CD8-positive, alpha-beta T cell (primary cell): ENCODE measurements at places on chromosomes 1 and 21.

- DNase-seq: no peak
These were observed 434.6 kb upstream of the PRMT6 start for GRCh38 chr1:106621853-106622252.

DNA sequence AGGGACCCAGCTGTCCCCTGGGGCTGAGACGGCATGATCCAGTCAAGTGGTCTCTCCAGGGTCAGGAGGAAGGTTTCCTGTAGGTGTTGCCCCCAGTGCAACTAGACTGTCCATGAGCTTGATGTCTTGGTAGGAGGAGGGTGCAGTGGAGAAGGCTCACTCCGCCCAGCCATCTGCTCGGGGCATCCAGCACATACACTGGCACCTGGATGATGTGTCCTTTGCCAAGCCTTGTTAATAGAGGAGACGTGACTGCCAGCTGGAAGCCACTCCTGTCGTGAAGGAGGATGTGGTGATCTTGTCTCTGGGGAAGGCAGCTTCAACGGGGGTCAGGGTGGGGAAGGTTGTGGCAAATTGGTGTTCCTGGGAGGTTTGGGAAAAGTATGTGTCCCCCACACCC lies 6.2 kb downstream of the DISP3 start:
- no peak for DNase-seq

DNA sequence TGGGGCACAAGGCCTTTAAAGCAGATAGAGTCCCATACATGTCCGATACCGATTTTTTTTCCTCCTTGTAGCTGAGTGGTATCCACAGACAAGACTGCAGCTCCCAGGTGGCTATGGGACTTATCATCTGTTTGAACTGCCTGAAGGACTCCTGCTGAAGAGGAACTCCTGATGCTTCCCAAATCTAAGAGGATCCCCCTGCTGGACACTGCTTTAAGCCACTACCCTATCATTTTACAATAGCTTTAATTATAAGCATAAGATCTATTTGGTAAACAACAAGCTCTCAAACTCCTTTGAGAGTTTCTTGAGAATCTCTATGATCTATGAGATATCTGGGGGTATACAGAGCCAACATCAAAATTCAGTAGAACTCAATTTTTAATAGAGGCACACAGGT lies 11.7 kb downstream of the NDC1 start:
- no peak for DNase-seq

DNA sequence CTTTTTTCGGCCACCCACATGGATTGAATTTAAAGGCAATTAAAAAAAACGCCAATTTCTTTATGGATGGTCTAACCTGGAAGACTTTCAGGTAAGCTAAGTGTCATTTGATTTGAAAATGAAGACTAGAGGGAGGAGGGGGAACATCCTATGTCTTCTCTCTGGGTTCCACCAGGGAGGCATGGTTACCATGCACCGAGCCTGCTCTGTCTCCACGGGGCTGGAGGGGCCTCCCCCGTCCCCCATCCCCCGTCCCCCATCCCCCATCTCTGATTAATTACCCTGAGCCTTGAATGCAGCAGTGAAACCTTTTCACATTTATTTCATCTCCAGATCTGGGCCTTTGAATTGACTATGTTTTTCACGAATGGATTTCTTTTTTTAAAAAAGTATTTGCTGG lies 135.1 kb downstream of the TLR5 start:
- DNase-seq: no peak

- no peak for DNase-seq
These were observed 3.6 kb downstream of the ERG start for GRCh38 chr21:38494703-38495102.

DNA sequence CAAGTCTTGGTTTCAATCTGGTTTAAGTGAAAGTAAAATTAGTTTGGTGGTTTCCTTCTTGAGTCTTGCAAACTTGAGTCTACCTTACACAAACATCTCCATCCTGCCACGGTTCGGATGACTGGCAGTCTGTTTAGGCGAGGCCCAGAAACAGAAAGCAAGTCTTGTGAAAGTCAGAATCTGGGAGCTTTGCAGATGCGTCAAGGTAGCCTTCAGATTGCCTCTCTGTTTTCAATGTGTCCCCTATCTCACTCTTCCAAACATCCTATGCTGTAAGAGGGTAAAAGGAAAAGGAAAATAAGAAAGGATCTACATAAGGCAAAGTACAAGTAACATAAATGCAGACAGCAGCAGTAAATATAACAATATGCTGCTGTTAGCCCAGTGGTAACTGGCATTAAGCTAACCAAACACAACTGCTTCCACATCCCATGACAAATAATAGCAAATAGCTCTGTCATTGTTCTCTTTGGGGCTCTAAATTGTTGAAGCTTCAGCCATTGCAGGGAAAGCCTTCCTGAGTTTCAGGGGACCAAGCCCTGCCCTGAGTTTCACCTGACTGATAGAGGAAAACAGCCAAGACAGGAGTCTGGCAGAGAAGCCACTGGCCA lies 26.2 kb upstream of the C1orf105 start:
- DNase-seq: peak; percentile 50

GRCh38 chr1:183473217-183473536 lies 878 bp downstream of the SMG7 start:
- DNase-seq: no peak

- DNase-seq: no peak
These were observed 38.6 kb upstream of the POFUT2 start for GRCh38 chr21:45326169-45326851.

GRCh38 chr1:68103011-68103545 lies 52.7 kb upstream of the DIRAS3 start:
- DNase-seq: no peak

DNA sequence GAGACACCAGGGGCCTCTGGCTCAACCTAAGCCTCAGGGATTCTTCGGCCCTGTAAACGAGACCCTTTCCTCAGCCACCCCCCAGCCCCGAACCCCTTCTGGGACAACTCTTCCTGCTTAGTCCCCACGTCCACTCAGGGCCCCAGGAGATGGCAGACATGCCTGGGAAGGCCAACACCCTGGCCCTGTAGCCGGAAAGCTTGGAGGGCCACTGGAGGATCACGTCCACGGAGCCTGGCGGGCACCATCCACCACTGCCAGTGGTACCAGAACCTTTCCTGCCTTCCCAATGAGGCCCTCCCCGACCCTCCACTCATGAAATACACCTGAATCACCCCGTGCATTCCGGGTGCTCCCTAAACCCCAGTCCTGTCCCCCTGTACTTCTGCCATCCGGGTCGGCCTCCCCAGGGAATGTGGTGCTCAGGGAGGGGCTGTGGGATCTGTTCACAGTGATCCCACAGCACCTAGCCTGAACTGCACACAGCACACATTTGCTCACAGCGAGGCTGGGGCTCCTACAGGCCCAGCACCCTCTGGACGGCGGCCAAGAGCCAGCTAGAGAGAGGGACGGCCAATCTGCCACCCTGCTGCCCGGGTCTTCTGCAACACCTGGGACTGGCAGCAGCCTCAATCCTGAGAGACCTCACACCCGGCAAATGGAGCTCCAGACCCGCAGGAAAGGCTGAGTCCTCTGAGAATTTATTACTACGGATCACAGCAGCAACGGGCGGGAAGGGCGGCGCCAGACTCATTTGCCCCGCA lies 1.8 kb downstream of the AURKAIP1 start:
- no peak for DNase-seq

- DNase-seq: no peak
These were observed 217.3 kb upstream of the FGGY start for GRCh38 chr1:59079434-59080140.

DNA sequence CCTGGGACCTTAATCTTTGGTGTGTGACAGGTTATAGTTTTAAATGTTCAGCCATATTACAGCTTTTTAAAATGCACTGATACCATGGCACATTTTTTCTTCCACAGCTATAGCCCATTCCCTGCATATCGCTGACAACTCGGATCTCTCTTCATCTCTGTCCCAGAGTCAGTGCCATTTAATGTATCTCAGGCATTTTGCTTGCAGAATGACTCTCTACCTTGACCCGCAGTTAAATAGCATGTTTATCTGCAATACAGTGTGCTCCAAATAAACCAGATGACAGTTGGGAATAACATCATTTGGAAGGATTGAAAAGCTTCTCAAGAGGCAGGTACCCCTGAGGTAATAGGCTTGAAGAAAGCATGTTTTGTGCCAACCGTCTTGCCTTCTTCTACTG lies 99.8 kb upstream of the USH2A start:
- DNase-seq: no peak

DNA sequence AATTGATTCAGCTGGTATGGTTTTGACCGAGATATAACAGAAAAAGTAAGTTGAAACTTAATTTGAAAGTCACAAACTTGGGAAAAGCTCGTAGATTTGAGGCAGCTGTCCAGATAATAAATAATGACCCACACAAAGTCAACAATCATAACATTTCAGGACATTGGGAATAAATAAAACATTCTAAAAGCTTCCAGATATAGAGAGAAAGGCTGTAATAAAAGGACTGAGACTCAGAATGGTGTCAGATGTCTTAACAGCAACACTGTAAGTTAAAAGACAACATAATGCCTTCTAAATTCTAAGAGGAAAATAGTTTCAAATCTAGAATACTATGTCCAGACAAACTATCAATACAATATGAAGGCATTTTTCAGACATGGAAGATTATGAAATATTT lies 163.3 kb downstream of the CDC42BPA start:
- no peak for DNase-seq

GRCh38 chr1:18941221-18942141 lies 15.0 kb downstream of the IFFO2 start:
- DNase-seq: no peak

DNA sequence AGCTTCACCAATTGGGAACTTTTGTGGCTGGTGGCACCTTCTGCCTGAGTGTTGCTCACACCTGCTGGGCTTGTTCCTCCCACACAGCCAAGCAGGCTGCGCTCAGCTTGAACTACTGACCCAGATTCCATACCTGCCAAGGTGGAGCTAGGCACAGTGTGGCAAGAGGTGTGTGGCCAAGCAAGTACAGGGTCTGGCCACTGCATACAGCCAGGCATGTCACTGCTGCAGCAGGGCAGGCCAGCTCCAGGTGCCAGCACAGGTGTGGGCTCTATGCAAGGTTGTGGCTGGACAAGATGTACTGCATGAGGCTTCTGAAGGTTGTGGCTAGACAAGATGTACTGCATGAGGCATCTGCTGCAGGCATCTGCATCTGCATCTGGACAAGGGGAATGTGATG lies 1254.8 kb downstream of the AMY1C start:
- no peak for DNase-seq

GRCh38 chr1:63732666-63733065 lies 41.2 kb upstream of the ROR1 start:
- DNase-seq: no peak
